ENCODE measurements at places on chromosomes 6 and 20.

DNA sequence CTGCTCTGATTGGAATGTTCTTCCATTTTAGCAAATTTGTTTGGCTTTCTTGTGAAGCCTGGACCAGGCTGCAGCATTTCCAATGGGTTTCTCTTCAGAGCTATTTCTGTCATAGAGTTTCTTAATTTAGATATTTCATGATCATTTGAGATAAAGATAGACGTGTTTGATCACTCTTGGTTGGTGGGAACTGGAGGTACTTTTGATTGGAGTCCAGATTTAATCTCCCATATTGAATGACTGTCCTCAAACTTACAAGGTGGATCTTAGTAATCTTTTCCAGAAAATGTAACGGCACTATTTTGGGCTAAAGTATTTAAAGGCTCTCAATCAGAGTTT is 29.2 kb downstream of the RNF144B start:
- DNase-seq: no peak

GRCh38 chr20:18527339-18527738 is 19.6 kb downstream of the SEC23B start:
- DNase-seq: no peak

DNA sequence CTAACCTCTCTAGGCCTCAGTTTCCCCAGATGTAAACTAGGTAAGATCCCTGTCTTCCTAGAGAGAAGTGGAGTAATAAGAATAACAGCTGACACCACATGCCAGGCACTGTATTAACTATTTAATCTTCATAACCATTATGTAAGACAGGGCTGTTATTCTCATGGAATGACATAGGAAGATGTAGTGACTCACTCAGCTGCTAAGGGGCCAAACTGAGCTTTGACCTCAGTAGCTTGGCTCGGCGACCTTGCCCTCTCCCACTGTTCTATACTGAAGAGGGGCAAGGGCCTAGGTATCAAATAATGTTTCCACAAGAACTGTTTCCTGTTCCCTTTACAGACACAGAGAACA is 2.9 kb upstream of the MDGA1 start:
- DNase-seq: no peak

GRCh38 chr20:58139849-58140786 is 88.3 kb downstream of the ANKRD60 start:
- DNase-seq: no peak

DNA sequence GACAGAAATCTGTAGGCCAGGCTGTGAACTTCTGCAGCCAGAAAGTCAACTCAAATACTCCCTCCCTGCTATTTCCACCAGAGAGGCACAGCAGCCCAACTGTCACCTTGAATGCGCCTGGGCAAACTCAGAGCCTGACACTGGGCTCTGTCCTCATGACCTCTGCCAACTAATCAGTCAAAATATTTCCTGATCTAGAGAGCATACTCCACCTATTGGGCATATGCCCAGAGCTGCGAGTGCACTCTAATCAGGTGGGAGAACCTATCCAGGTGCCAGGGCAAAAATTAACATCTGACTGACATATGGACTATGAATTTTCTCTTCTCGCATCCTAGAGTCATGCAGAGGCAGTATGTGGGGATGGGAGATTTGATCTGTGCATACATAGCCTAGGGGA is 406.3 kb upstream of the RUNX2 start:
- no peak for DNase-seq

Measured in activated CD4-positive, alpha-beta T cell treated with anti-CD3 and anti-CD28 coated beads, Interleukin-2, Interleukin-6, amounts not matched to agents 100 ng/mL and 50 ng/mL, durations not matched to agents 16 hours and 8 hours (primary cell).